ENCODE measurements at places on chromosomes 4 and X.

- DNase-seq = peak; percentile 97
Observed at GRCh38 chr4:40305328-40306170, 29.6 kb upstream of the CHRNA9 start.

DNA sequence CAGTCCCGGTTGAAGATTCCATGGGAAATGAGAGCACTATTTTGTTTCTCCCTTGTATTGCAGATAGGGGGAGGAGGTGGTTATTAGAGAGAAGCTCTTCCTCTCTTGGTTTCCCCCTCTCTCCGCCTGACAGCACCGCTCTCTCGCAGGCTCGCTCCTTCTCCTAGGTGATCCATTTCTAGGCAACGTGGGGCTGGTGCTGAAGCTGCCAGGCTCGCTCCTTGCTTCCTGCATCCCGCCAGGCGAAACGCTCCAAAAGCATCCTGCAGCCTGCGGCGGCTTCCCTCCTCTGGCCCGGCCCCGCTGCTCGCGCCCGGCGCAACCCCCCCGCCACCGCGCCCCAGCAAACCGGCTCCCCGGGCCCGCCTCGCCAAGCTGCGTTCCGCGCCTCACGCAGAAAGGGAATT, at the start of gene GRID2:
TSS of gene GRID2 (plus strand) at position 346 of the 407 bp plus-strand sequence.
- DNase-seq = no peak

- DNase-seq = peak; percentile 43
Observed at GRCh38 chr4:924107-925096, 7.7 kb downstream of the GAK start.

GRCh38 chrX:15245896-15246295, 24.0 kb downstream of the ASB9 start:
- no peak for DNase-seq

DNA sequence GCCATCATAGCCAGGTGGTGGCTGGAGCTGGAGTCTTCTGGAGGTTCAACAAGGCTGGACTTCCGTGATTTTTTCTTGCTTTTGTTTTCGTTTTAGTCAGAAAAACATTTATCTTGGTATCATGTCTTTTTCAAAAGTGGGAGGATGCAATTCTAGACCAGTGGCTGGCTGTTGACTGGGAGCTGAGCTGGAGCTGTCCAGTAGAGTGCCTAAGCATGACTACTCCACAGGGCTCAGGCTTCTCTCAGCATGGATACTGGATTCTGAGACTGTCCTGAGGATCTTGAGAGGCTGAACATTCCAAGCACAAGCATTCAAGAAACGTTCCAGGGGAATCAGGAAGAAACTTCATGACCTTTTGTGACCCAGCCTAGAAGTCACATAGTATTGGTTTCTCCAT, 598.1 kb downstream of the MID1IP1 start:
- DNase-seq = no peak

DNA sequence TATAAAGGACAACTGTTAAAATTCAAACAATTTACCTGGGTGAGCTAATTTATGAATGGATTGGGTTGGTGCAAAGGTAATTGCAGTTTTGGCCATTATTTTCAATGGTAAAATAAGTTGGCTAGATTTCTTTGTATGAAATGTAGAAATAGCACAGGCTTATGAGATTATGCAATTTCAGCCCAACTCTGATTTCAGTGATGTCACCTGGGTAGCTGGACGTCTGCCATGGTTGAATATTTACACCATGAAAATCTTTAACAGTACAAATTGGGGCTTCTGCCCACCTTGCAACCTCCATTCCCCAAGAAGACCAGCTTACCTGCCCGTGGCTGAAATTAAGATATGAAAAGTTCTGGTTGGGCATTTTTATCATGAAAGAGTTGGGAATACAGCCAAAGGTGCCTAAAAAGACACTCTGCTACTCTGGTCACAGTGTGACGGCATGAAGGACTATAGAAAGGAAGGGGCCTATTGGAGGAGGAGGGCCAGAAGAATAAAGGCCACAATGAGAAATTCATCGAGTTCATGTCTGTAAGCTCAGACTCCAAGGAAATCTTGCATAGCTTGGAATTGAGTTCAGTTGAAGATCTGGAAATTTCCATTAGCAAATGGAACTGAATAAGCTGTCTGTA, 29.7 kb downstream of the EGF start:
- DNase-seq = no peak

GRCh38 chrX:150487369-150488094, 80.9 kb upstream of the MTM1 start:
- no peak for DNase-seq

GRCh38 chr4:187668526-187669082, 327.0 kb upstream of the ZFP42 start:
- no peak for DNase-seq

DNA sequence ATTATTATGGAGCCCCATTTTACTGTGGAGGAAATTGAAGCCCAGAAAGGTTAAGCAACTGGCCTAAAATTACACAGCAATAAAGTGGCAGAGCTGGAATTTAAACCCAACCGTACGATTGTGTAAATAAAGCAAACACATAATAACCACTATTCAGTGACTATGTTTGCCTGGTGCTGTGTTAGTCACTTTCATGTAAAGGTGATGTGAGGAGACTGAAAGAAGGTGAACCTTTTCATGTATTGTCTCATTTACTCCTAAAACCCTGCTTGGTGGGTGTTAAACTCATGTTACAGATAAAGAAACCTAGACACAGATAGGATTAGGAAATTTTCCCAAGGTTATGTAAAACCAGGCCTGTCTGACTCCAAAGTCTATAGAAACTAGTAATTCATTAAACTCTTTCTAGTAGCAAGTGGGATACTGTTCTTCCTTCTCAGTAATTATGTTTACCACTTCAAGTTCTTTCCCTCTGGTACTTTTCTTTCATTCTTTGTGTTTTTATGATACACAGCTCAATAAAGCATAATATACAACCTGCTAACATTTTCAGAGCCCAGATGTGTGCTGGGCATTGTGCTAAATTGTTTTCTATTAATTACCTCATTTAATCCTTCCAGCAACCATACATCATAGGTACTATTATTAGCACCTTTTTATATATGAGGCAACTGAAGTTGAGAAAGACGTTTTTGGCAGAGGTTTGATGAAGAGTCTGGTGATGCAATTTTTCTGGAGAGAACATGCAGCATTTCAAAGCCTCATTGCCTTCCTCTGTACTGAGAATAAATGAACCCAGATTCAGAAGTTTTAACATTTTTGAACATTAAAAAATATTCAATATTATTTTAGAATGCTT, 202.7 kb downstream of the SPRY1 start:
- DNase-seq = no peak

DNA sequence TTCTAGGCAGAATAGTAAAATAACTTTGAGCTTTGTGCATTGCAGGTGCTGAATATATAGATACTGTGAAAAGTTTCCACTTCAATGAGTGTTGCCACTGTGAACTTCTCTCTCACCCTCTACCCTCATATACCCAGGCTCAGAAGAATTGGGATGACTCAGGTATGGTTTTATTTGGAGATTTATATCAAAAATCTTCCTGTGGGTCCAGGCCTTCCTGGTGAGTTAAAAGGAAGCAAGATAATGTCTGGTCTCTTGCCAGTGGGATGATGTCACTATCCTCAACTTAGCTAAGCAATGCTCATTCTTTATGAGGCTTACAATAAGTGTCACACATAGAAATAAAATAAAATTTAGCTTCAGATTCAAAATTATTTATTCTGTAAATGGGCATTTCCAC, 153.3 kb upstream of the TENT5D start:
- DNase-seq = no peak

DNA sequence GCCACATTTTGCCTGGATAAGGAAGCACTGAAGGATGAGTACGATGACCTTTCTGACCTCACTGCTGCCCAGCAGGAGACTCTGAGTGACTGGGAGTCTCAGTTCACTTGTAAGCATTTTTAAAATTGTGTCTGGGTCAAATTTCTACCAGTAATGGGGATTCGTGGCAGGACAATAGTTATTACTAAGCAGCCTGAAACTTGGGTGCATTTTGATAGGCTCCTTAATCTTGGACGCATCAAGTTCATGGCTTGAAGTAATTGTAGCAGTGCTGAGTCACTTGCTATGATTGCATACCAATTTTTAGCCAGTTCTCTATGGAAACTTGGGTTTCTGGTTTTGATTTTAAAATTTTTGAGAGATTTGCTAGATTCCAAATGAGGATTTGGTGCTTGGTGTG, 4.3 kb downstream of the PGRMC1 start:
- no peak for DNase-seq

DNA sequence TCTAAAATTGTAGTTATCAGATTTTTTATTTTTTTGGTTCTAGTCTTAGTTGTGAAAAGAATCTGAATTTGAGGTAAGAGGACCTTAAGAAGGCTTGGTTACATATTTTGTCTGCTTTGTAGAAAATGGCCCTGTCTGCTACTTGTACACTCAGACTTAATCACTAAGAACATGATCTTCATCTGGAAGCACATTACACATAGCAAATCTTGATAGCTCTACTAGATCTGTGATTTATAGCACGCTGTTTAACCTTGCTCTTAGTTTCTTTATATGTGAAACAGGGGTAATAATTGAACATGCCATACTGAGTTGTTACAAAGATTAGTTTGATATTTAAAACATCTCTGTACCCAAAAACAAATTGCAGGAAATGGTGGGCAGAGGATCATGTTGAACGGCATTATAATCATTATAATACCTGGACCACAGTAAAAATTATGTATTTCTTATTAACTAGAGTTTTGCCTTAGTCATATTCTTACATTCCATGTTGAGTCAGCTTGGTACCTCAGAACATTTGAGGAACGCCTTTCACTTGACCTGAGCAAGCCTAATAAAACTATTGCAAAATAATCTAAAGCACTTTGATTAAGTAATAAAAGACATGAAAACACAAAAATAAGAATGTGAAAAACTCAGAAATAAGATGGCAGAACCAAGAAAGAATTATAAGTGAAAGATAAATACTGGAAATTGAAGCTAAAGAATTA, 738.0 kb upstream of the AADAT start:
- DNase-seq = no peak

DNA sequence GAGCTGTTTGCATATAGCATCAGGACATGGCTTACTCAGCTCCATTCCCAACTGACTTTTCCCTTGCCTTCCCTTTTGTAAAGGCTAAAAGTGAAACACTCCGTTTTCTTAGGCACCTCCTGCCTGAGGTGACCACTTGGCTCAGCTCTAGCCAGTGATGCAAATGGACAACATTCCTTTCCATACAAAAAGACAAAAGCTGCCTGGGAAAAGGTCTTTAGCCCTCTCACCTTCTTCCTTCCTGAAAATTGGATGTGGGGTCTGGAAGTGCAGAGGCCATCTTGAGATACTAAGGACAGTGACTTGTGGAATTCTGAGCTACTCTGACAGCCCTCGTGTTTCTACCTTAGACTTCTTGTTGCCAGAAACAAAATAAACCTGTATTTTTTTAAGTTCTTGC, 27.7 kb upstream of the SFRP2 start:
- DNase-seq = no peak

DNA sequence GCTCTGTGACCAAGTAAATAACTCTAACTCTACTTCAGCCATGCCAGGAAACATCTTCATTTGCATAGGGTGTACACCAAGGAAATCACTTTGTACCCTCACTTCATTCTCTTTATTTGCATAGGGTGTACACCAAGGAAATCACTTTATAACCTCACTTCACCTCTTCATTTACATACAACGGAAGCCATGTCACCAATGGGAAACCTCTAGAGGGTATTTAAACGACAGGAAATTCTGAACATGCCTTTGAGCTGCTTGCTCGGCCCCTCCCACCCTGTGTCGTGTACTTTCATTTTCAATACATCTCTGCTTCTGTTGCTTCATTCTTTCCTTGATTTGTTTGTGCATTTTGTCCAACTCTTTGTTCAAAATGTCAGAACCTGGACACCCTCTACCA, 848.1 kb upstream of the FRG1 start:
- DNase-seq = peak; percentile 77

- no peak for DNase-seq
Observed at GRCh38 chr4:12028258-12028657, 599.6 kb upstream of the HS3ST1 start.

GRCh38 chrX:41599507-41599906, 89.3 kb upstream of the GPR34 start:
- DNase-seq = no peak

DNA sequence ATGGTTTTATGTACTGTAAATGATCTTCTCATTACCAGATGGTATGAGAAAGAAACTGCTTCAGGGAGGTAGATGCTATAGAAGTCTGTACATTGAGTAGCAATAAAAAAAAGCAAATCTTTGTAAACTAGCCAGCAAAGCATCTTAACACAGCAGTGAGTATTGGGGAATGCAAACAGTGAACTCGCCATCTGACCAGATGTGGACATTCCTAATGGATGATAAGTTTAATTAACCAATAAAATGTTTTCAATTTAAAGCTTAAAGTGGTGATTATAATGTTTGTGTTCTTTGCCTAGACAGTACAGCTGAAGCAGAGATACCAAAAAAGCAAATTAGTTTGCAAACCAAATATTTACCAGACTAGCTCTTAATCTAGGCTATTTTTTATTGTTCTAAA, 1144.2 kb downstream of the FAT4 start:
- DNase-seq = no peak

- DNase-seq = no peak
Observed at GRCh38 chr4:85787133-85787532, 312.2 kb downstream of the ARHGAP24 start.

DNA sequence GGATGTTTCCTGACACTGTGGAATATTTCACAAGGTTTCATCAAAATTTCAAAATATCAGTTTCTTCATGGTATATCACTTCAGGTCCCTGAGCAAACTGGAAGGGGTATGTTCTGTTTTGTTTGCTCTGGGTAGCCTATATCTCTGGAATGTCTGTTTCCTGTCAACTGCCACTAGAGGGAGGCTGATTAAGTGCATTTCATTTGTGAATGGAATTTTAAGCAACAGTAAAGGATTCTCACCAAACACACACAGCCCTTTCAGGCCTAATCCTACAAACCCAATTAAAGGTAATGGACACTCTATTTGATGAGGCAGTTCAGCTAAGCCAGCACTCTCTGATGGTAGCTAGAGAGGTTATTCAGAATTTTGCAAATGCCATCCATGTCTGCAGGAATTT, 307.1 kb downstream of the TEX13A start:
- DNase-seq = peak; percentile 3

GRCh38 chrX:110041980-110042379, 39.1 kb downstream of the TMEM164 start:
- no peak for DNase-seq

DNA sequence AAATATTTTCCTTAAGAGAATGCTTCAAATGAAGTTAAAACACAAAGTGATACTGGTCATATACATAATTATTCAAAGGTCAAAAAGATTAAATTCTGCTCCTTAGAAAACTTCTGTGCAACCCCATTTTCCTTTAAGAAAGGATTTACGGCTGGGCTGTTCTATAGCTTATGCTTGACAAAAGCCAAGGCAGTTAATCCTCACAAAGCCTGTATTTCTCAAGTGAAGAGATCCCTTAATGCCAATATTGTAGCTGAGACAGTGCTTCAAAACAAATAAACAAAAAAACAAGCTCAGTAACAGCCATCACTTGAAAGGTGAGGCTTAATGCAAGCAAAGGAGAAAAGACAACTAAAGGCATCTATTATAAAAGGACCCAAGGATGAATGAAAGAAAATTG, 42.5 kb downstream of the BTC start:
- DNase-seq = no peak

- no peak for DNase-seq
Observed at GRCh38 chr4:77877771-77878565, 15.3 kb downstream of the MRPL1 start.

- DNase-seq = no peak
Observed at GRCh38 chr4:113838460-113838859, 76.9 kb upstream of the CAMK2D start.
